ENCODE measurements at places on chromosomes 3 and 15.

GRCh38 chr3:129526121-129526900, 2.1 kb upstream of the RHO start:
- no peak for DNase-seq

DNA sequence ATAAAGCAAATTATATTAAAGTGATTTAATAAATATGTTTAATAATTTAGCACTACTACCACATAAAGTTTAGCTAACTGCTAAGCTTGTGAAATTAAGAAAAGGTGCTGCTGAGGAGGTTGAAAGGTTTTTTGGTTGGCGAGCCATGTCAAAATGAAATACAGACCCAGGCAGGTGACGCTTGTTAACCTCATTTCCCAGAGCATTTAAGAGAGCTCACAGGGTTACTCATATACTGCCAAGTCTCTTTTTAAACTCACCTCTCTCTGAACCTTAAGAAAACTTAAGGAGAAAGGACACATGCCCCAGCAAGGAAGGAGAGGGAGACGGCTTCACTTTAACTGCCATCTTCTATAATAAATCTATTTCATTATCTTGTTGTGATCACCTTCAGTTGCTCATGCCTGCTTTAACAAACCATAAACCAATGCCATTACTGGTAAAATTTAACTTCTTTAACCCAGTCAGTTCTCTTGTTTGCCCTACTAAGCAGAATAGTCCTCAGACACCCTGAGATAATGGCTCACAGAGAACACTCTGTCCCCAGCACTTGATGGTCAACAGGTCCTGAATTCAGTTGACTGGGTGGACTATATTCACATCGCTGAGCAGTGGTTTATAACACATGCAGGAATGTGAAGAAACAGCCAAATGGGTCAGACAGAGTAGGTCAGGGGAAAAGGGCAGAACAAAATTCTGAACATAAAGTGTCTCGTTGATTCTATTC, 540.1 kb downstream of the UNC13C start:
- DNase-seq: no peak

DNA sequence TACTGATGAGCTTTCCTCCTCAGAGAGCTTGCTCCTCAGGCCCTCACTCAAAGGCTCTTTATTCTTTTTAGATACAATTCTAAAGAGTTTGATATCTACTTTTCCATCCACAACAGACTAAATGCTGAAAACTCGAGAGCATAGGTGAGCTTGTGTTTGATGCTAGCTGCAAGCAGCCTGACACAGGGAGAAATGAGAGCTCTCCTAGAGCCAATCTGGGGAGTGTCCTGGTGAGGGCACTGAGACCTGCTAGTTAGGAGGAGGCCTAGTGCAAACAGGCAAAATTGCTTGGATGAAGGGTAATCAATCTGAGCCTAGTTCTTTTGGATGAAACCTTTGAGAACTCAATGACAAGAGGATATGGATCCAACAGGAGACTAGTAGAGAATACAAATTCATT, 300.8 kb downstream of the ZBTB20 start:
- no peak for DNase-seq

GRCh38 chr3:186042521-186043202, 66.2 kb downstream of the ETV5 start:
- DNase-seq: no peak

DNA sequence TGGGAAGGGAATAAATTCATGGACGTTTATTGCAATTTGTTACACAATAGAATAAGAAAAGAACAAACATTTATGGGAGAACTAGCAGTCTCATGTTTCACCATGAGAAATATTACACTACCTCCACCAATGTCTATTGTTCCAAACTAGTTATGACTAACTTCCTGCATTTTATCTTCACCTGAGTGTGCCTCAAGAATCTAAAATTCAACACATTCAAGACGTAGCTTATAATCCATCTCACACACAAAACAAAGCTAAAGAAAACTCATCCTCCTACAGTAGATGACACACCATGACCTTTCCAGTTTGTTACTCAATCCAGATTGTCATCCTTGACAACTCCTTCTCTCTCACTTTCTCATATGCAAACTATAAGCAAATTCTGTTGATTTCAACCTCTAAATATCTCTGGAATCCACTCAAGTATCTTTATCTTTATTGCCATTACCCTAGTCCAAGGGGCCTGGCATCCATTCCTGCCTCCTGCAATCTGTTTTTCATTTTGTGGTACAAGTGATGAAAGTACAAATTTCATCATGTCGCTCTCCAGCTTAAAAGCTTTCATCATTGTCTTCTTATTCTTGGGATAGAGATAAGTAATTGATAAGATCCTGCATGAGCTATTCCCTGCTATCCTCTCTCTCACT, 229.9 kb downstream of the NR2F2 start:
- no peak for DNase-seq

- no peak for DNase-seq
These were observed 118.1 kb downstream of the SLC25A26 start for GRCh38 chr3:66338927-66339326.

GRCh38 chr3:10286596-10287295, 6.0 kb downstream of the GHRL start:
- no peak for DNase-seq

DNA sequence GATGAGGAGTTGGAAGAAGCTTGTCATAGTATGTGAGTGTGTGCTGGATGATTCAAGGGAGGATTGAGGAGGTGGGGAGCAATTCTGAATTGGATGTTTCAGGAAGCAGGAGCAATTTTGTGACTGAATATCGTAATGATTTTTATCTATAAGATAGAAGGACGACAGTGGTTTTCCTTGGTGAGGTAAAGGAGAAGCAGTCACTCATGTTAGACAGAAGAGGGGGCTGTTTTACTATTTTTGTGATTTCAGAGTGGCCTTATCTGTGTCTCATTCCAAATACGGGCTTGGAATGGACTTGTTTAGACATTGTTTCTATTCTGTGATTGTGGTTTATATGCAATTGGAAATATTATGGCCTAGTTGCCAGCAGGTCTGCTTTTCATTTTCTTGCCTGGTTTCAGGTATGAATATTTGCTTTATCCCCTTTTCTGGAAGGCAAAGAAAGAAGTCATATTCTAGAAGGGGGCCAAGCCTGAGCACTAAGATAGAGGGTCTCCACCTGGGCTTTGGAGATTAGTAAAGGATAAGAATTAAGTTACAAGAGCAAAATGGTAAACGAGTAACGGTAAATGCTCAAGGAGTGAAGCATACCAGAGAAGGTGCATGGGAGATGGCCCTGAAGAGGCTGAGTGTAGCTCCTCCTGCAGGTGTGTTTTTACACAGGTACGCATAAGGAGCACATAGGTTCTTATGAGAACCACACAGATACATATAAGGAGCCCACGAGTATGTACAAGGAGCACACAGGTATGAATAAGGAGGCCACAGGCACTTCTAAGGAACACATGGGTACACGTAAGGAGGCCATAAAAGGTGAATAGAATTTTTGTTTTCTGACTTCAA, 124.6 kb upstream of the KCNAB1 start:
- DNase-seq: peak; percentile 77

DNA sequence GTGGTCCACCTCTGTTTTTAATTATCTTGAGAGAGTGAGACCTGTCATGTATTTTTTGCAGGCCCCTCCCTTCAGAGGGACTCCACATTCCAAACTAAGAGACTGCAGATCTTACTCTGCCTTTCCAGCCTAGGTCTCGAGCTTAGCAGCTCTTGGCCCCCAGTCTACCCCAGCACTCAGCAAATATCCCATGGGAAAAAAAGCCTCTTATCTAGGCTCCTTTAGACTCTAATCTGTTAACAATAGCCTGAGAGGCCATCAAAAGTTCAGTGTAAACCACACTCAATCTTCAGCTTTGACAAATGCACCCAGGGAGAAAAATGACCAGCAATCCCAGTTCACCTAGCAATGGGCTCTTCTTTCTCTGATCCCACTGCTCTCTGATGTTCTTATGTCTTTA, 8.6 kb upstream of the BLM start:
- peak; percentile 98 for DNase-seq

GRCh38 chr3:62439176-62439813, 65.9 kb upstream of the FEZF2 start:
- DNase-seq: no peak

DNA sequence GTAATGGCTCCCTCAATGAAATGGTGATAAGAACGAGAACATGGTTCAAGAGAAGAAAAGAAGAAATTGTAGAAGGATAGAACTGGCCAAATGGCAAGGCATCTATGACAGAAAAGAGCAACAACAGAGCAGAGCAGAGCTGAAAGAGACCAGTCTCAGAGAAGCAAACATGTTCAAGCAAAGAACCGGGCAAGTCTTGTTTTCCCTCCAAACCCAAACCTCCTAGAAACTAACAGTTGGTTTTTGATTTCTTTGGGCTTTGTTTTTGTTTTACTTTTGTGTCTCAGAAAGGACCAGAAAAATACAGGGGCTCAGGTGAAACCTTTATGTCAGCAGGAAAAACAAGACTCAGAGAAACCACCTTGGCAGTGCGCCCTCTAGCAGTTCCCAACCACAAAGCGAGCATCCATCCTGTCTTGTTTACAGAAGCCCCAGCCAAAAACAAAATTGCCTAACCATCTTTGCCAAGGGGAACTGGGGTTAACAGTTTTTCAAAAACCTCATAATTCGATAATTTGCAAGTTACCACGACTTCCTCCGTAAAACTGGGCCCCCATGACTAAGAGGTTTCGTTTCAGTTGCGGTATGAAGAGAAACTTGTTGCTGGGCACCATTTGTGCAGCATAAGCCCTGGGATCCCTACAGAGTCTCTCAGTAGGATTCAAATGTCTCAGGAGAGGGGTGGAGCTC, 159.2 kb upstream of the SLC24A5 start:
- DNase-seq: no peak

DNA sequence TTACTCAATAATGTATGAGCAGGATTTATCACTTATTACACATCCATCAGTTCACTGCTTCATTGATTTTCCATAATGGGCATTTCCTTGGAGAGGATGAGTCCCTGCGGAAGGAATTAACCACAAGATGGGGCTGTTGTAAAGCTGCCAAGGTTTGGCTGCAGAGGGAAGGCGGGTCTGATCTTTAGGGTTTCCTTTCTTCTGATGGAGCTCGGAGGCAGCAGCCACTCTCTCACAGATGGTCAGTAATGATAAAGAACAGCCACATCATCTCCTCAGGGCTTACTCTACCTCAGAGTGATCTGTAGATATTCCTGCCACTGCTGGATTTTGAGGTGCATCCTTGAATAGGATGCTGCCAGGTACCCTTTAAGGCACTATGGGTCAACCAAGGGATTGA, 115.2 kb downstream of the USP13 start:
- peak; percentile 89 for DNase-seq

DNA sequence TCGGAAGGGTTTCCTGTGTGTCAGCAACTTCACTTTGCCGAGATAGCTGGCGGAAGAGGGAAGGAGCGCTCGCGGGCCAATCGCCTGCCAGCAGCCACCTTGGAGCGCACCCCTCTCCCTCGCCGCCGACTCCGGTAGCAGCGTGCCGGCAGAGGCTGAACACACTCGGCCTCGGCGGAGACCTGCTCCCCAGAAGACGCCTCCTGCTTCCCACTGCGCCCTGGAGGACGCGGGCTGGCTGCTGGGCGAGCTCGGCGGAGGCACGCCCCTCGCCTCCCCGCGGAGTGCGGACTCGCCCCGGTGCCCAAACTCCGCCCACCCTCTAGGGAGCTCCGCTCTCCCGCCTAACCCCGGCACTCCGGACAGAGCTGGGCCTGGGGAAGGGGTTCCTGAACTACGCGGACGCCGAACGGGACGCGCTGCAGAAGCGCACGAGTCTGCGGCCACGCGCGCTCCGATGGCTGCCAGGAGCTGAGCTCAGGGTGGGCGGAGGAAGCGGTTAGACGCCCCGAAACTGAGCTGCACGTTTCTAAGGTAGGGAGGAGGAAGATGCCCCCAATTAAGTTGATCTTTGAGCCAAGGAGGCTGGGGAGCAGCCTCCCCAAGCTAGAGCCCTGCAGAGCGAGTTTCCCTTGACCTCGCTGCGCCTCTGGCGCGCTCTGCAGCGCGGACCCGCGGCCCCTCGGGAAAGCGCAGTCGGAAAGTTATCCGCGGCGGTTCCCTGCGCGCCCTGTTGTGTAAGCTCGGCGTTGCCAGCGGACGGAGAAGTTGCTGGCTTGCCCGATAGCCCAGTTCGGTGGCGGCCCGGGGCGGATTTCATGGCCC, at the start of gene P2RY1:
Gene P2RY1, plus strand, starts transcription at position 356 of the 825 bp plus-strand sequence. CDS start 652 bp downstream, outside the sequence.
- peak; percentile 96 for DNase-seq

GRCh38 chr3:62277986-62278385, 95.4 kb downstream of the FEZF2 start:
- DNase-seq: no peak

DNA sequence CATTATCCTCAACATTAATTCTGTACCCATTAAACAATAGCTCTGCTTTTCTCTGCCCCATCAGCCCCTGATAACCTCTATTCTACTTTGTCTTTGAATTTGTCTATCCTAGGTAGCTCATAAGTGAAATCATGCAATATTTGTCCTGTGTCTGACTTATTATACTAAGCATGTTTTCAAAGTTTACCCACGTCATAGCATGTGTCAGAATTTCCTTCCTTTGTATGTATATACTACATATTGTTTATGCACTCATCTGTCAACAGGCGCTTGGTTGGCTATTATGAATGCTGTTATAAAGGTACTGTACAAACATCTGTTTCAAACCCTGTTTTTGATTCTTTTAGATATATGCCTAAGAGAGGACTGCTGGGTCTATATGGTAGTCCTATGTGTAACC, 18.2 kb downstream of the CSNK1G1 start:
- DNase-seq: no peak

GRCh38 chr15:98776607-98777281, 128.4 kb downstream of the IGF1R start:
- DNase-seq: no peak

DNA sequence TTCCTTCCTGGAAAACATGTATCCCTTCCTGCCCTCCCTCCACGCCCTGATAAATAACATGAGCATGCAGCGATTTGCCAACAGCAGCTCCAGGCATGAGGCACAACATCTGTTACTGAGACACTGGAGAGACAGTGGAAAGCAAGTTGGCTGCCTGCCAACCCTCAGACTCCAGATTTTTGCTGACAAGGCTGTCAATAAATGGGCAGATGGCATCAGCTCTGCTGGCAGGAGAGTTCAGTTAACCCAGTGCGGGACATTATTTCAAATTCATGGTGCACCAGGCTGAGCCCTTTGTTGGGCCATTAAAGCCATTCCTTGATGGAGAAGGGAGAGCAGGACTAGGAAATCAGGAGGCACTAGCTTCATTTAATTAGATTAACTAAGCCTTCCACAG, 293.3 kb downstream of the MEX3B start:
- DNase-seq: peak; percentile 99

DNA sequence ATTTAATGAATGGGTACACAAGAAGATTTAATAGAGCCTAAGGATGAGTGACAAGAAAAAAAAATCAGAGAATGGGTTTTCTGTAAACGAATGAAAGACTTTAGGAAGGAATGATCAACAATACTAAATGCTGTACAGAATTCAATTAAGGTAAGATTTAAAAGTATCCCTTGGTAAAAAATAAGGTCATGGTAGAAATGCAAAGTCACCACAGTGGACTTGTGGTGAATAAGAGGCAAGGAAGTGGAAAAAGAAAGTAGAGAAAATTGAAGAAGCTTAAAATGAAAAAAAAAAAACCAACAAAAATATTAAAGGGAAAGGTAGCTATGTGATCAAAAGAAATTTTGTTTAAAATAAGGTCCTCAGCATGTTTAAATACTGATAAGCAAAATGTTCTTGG, 82.4 kb downstream of the PLSCR2 start:
- DNase-seq: no peak

- no peak for DNase-seq
These were observed 79.2 kb upstream of the OCA2 start for GRCh38 chr15:28178290-28178689.

GRCh38 chr15:60020736-60021135, 16.6 kb downstream of the FOXB1 start:
- no peak for DNase-seq

- no peak for DNase-seq
These were observed 28.9 kb upstream of the RASGRP1 start for GRCh38 chr15:38593524-38593923.
